ENCODE measurements at places on chromosomes 4 and X.
A peak's percentile ranks its signal among the peaks of the same experiment; 100 is the strongest.

DNA sequence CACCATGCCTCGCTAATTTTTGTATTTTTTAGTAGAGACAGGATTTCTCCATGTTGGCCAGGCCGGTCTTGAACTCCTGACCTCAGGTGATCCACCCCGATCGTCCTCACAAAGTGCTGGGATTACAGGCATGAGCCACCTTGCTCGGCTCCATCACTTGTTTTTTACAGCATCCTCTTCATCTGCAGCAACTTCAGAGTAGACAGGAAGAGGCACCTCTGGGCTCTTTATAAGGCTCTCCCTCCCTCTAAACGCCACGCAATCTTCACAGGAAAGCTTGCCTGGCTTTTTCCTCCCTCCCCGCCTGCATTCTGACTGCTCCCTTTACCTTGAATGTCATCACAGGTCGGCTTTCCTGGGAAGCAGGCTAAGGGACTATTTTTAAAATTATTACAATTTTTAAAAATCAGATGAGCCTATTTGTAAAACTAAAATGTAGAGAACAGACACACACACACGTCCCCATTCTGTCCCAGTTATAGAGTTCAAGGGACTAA is 111.5 kb upstream of the LDB2 start:
- no peak for DNase-seq

- DNase-seq, result no peak
These were observed 278.7 kb downstream of the RCHY1 start for GRCh38 chr4:75235359-75235951.

DNA sequence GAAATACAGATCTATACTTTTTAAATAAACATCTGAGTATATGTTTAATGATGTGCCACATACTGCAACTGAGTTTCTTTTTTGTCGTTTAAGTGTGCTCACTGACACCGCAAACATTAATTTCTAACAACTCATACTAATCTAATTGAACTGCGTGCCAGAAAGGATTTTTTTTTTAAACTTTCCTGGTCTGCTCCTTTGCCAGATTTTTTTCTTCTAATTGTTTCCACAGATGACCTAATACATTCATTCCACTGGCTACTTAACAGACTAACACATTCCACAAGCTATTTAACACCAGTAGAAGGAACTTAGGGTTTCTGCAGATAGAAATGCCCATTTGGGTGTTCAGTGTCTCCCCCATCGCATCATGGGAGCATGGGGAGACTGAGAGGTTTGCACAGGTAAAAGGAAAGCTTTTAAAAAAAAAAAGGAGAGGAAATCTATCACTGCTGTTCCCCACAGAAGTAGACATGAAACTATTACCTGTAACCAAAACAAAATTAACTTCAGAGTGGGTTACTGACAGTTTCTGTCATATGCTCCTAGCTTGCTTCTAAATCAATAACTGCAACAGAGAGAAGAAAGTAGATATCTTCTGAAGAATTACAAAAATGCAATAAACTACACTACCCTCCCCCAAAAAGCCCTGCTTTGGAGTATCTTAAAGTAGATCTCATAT is 31.6 kb downstream of the SH3KBP1 start:
- no peak for DNase-seq

GRCh38 chr4:152340818-152341217 is 195.1 kb downstream of the FBXW7 start:
- no peak for DNase-seq

DNA sequence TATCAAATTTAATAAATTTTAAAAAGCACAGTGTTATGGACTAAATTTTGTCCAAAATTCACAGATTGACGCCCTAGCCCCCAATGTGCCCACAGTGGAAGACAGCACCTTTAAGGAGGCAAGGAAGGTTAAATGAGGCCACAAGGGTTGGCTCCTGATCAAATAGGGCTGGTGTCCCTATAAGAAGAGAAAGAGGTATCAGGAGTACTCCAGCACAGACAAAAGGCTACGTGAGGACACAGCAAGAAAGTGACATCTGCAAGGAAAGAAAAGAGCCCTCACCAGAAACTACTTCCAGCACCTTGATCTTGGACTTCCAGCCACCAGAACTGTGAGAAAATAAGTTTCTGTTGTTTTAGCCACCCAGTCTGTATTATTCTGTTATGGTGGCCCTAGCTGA is 48.8 kb downstream of the FAM13A start:
- DNase-seq, result no peak

GRCh38 chr4:77599378-77599777 is 6.2 kb upstream of the CXCL13 start:
- no peak for DNase-seq

DNA sequence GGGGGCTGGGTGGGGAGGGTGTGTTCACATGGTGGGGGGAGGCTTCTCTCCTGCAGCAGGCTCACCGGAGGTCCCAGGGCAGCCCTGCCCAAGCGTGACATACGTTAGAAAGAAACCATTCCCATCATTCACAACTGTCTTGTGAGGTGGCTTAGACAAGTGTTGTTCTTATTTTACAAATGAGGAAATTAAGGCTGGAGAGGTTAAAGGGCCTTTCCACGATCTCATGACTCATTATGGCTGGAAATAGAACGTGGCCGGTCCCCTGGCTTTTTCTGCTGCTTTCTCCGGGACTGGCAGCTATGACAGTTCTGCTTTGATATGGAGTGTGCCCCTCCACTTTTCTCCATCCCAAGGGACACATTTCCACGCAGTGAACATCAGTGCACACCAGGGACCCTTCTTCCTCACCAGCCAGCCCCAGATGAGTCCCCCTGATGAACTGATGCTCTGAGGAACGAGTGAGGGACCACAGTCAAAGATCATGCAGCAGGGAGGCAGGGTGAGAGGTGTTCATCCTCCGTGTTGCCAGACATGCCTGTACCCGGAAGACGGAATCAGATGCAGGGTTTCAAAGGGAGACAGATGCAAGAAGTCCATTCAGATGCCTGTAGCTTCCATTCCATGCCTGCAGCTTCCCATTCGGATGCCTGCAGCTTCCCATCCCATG is 64.0 kb upstream of the ACSL1 start:
- DNase-seq, result no peak

GRCh38 chrX:41096339-41096955 is 11.2 kb downstream of the USP9X start:
- DNase-seq, result no peak

DNA sequence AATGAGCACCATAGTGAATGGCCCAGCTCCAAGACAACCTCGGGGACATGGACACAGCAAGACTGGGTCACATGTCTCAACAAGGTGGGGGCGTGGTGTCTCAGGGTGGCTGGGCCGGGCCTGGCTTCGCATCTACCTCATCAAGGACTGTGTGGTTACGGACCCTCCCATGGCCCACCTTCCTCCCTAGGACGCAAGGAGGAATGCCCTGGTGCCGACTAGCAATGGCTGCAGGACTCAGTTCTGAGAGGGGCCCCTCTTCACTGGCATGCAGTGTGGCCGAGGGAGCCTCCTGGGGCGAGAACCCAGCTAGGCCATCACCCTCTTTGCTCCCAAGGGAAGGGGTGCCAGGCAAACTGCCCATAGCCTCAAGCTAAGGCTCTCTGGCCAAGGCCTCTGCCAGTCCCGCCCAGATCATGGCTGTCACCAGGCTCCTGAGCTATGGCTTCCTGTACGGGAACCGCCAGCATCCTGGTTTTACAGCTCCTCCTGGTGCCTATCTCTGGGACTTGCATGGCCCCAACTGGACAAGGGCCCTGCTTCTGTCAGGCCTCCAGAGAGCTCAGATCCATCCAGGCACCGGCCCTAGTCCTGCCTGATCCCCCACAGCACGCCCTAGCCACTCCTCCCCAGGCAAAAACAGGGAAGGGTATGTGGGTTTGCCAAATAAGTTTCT is 218.0 kb upstream of the AGTR2 start:
- no peak for DNase-seq

DNA sequence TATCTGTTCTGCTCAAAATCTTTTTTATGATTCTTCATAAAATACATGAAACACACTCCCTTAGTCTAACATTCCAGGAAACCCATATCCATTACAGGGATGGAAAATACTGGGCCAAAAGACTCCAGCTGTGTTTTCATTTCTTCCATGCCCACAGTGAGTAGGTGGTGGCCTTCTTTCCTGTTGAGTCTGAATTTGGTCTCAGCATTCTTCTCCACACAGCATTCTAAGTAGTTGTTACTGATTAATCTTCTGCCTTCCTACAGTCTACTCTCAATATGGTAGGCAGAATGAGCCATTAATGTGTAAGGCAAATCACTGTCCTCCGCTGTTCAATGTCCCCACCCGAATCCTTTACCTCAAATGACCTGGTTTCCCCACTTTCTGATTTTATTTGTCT is 370.6 kb upstream of the RPS6KA3 start:
- no peak for DNase-seq

- DNase-seq, result no peak
These were observed 115.6 kb downstream of the ARAP2 start for GRCh38 chr4:36128689-36129088.

GRCh38 chrX:54171527-54172250 is 11.4 kb downstream of the FAM120C start:
- peak; percentile 6 for DNase-seq

GRCh38 chrX:113726009-113726408 is 857.9 kb upstream of the HTR2C start:
- no peak for DNase-seq

- no peak for DNase-seq
These were observed 74.3 kb upstream of the MSANTD1 start for GRCh38 chr4:3174371-3175338.

- no peak for DNase-seq
These were observed 37.9 kb downstream of the PDGFC start for GRCh38 chr4:156933633-156934258.

All from hindlimb muscle (tissue), 1 donor.